ENCODE measurements at places on chromosomes 4 and X.

- DNase-seq = no peak
Measured at GRCh38 chr4:98659741-98660462, 1.5 kb upstream of the TSPAN5 start.

GRCh38 chr4:168876106-168876505 lies 133.9 kb downstream of the CBR4 start:
- DNase-seq = no peak

- no peak for DNase-seq
Measured at GRCh38 chr4:148787831-148788477, 345.7 kb upstream of the NR3C2 start.

GRCh38 chrX:19836337-19836736 lies 51.1 kb downstream of the SH3KBP1 start:
- DNase-seq = no peak

GRCh38 chrX:46444011-46444410 lies 101.2 kb downstream of the ZNF674 start:
- DNase-seq = no peak

DNA sequence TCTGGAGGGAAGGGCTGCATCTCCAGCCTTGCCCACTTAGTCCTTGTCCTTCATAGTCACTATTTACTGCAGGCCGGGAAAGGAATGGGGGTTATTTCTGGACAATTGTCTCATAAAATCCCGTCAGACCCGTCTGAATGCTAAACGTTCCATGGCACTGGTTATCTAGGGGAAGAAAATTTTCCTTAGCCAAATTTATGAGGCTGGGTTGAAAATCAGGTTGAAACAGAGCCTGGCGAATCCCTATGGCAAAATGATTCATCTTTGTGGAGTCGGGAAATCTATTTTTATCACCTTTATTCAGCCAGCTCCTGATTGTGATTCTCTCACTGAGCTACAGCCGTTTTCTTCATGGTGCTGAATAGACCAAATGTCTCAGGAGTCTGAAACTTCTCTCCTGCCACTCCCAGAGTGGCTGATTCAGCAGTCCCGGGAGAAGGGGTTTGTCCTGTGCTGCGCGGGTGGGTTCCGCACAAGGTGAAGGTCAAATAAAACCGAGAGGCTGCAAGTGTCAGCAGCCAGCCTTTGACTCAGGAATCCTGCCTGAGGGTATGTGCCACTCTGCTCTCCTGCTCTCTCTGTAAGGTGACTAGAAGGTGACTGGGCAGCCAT lies 1.0 kb downstream of the LIMCH1 start:
- DNase-seq = no peak
